ENCODE measurements at places on chromosomes 13 and 19.

GRCh38 chr19:41426116-41426841, 895 bp downstream of the B3GNT8 start:
- no peak for DNase-seq

DNA sequence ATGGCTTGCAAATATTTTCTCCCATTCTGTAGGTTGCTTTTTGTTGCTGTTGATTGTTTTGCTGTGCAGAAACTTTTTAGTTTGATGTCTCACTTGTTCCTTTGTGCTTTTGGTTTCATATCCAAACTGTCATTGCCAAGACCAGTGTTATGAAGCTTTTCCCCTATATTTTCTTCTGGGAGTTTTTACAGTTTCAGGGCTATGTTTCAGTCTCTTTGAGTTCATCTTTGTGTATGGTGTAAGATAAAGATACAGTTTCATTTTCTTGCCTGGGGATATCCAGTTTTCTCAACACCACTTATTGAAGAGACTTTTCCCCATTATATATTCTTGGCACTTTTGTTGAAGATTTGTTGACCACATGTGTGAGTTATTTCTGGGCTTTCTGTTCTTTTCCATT, 139.9 kb downstream of the MRPL57 start:
- DNase-seq: no peak

- no peak for DNase-seq
Observed at GRCh38 chr19:5121266-5122120, 152.6 kb downstream of the KDM4B start.

GRCh38 chr13:24043590-24044350, 116.8 kb upstream of the SPATA13 start:
- no peak for DNase-seq

DNA sequence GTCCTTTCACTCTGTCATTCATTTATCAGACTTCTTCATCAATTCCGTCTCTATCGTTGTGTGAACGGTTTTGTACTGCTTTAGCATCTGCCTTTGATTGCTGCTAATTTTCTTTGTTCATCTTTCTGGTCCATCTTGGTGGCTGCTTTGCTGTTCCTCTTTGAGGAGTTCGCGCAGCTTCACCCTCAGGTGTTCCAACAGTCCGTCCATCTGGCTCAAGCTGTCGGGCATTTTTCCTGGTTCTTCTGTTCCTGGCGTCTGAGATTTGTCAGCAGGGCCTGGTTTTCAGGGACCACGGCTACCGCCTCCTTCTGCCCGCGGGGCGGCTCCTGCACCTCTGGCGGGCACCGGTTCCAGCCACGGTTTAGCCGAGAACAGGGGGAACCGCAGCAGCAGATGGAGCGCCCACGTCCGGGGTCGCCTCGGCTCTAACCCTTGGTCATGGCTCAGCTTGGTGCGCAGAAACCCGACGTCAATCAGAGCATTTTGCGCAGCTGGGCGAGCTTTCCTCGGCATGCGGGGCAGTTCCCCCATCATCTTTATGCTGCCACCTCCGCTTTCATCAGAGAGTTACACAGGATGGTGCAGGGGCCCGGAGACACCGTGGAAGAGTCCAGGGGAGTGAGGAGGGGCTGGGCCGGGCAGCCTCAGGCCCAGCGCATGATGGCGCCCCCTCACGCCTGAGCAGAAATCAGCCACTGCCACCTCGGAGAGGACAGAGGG, 89.5 kb downstream of the ZNF100 start:
- peak; percentile 15 for DNase-seq

DNA sequence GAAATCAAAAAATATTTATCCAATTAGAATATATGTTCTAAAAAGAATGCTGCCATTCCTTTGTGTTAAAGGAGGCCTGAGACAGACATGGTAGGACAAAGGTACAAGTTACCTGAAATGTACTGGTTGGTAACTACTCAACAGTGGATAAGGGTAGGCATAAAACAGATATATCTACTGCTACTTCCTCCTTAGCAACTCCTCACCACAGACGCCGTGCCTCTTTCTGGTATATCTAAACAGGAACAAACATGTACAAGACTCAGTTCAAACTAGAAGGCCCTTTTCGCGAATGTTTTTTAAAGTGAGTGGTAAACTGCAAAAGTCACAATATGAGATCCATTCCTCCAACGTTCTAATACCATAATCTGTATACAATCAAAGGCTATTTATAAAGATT, 86.9 kb downstream of the TBC1D4 start:
- no peak for DNase-seq

- DNase-seq: no peak
Observed at GRCh38 chr13:110653271-110653670, 37.9 kb downstream of the NAXD start.

GRCh38 chr19:37874784-37875183, 31.6 kb downstream of the WDR87 start:
- no peak for DNase-seq

- DNase-seq: peak; percentile 92
Observed at GRCh38 chr19:45885556-45886426, at the start of gene IRF2BP1. Gene IRF2BP1 (minus strand): TSS chr19:45886141. CDS start chr19:45885774, 367 bp downstream.

DNA sequence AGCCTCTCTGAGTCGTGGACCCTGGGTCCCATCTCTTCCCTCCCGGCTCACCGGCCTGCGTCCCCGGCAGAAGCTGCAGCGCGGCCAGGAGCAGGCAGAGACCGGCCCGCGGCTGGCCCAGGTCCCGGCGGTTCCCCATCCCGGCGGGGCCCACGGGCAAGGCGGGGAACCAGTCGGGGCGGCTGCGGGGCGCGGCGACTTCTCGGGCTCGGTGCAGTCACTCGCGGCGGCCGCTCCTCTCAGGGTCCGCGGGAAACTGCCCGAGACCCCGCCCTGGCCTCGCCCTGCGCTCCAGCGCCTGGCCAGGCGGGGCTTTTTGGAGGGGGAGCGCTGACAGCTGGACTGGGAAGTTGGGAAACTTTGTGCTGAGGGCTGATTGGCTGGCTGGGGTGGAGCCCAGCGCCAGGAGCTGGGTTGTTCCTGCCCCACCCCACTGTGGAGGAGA, at the start of gene COL5A3:
Gene COL5A3, minus strand, starts transcription at position 258 of the 445 bp plus-strand sequence. Its CDS starts 119 bp downstream, at position 139.
- no peak for DNase-seq

- DNase-seq: no peak
Observed at GRCh38 chr19:35085947-35086346, 29.7 kb upstream of the FXYD3 start.

- no peak for DNase-seq
Observed at GRCh38 chr13:107819071-107819470, 396.3 kb downstream of the LIG4 start.

DNA sequence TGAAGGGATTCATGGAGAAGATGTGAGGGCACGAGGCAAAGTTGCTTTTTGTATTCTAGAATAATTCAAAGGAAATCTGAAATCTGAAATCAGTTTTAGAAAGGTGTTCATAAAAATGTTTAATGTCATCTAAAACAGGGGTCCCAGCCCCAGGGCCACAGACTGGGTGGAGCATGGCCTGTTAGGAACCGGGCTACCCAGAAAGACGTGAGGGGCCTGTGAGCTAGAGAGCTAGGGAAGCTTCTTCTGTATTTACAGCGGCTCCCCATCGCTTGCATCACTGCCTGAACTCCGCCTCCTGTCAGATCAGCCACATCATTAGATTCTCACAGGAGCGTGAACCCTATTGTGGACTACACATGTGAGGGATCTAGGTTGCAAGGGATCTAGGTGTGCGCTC, 151.2 kb downstream of the USP12 start:
- no peak for DNase-seq

- no peak for DNase-seq
Observed at GRCh38 chr13:66159511-66159910, 1070.6 kb downstream of the PCDH9 start.

GRCh38 chr19:7280940-7281666, 13.1 kb downstream of the INSR start:
- DNase-seq: no peak

GRCh38 chr19:28065026-28065425, 1147.9 kb downstream of the UQCRFS1 start:
- no peak for DNase-seq

DNA sequence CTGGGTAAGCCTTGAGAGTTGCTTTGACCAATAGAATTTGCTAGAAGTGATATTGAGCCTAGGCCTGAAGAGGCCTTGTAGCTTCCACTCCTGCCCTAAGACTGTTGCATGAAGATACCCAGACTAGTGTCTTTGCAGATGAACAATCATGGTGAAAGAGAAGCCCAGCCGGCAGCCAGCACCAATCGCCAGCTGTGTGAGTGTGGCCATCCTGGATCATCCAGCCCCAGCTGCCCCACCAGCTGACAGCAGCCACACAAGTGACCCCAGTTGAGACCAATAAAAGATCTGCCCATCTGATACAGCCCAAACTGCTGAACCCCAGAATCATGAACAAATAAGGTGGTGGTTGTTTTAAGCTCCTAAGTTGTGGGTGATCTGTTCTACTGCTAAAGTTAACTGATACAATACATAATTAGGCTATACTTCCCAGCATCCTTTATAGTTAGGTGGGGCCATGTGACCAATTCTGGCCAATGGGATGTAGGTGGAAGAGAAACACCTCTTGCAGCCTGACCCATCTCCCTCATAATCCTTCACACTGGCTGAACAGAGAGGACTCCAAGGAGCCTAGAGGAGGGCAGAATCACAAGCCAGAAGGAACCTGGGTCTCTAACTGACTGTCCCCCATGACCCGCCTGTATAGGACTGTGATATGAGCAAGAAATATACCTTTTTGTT, 9.4 kb upstream of the ZNF428 start:
- no peak for DNase-seq

- no peak for DNase-seq
Observed at GRCh38 chr13:51298812-51299211, 40.7 kb upstream of the SERPINE3 start.

DNA sequence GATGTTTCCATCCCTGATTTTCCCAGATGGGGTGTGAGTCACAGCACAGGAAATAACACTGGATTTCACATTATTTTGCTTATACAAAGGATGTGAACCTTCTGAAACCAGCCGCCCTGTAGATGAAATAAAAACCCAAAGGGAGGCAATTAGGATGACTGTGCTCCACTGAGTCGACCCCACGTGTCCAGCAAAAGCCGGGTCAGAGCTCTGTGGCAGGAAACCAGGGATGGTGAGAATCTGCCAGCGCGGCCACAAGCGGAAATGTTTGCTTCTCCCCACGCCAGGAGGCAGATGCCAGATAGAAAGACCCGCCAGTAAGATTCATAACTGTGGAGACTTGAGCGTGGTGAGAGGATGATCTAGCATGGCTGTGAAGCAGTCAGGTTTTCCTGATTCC, 764.4 kb downstream of the LIG4 start:
- DNase-seq: no peak

DNA sequence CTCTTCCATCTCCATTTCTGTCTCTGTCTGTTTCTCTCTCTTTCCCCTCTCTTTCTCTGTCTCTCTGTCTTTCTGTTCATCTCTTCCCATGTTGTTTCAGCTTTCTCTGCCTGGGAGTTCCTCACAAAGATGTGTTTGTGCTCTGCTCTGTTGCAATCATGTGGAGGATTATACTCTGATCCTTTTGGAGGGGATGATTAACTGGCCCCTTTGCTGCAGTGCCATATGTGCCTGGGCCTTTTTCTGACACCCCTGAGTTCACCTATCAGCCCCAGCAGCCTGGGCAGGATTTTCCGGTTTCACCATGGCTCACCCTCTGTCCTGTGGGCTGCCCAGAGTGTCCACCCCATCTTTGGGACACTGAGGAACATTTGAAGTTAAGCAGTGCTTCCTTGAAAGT, 9.0 kb upstream of the TEX26 start:
- no peak for DNase-seq

DNA sequence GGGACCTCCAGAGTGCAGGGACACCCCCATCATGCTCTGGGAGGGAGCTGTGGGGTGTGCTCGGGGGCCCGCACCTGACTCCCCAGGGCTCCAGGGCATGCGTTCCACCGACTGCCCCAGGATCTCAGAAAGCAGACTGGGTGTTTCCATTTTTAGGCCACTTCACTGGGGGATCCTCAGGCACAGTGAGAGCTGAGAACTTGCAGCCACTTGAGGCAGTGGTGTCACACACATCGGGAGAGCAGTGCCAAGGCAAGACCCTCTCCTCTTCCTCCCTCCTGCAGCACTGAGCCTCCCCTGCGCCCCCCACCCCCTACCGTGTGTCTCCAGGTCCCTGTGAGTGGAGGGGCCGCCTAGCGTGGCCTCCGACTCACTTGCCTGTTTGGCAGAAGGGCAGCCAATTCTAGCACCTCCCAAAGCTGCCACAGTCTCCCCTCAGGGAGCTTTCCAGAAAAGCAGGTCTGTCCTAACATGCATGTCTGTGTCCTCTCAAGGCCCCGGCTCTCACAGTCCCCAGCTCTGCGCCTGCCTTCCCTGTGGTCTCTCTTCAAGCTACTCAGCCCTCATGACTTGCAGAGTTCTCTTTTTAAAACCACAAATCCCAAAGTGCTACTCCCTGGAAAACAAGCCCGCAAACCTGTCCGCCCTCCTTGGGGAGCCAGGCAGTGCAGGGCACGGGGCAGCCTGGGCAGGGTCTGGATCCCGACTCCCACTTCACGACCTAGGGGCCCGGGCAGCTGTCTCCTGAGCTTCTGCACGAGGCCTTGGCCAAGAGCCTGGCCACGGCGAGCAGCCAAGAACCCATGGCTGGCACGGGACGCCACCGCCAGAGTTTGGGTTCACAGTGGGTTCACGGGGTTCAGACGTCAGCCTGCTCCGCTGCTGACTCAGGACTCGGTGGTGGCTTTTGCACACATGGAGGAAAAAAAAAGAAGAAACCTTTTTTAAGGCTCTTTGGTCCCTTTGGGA, 94.1 kb downstream of the STK24 start:
- DNase-seq: no peak

- DNase-seq: no peak
Observed at GRCh38 chr19:55535173-55535964, 1.6 kb downstream of the SBK2 start.

DNA sequence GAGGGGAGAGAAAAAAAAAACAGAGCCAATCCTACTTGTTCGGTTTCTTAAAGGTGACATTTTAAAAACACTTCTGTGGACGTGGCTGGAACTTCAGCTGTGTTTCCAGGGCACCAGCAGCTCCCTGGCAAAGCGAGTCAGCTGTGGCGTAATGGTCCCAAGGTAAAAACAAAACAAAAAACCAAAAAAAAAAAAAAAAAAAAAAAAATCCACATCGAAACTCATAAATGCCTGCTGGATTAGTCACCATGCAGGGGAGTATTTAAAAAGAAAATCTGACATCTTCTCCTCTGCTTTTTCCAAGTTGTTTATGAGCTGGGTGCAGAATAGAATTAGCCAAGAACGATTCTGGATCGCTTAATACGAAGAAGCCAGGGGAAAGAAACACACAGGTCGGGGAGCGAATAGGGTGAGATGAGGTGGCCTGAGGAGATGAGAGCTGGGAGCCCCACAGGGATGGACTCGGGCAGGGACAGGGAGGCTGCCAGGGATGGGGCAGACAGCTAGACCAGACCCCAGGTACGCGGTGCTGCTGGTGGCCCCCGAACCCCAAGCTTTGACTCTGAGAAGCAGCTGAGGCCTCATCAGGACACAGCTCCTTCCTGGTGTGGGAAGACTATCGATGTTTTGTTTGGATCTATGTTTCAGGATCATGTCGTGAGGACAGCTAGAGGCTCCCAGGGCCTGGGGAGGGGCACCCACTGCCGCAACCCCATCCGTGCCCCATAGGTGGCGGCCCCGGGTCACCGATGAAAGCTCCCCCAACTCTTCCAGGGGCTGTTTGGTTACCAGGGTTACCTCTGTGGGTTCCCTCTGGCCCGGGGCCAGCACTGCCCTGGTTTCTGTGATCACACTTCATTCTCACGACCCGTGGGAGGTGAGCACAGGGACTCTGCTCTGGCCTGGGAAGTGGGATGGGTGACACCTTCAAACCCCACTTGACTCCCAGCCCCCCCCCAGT, 3.1 kb upstream of the CTXN1 start:
- peak; percentile 80 for DNase-seq

GRCh38 chr19:18167975-18168645, 5.5 kb upstream of the IFI30 start:
- DNase-seq: peak; percentile 76
